Cardiac ventricle fibroblast (primary cell): ENCODE measurements at places on chromosomes 13 and 19. TPM values are rescaled to one million over a fixed set of nuclear protein-coding genes. Genes with fewer than 3 reads are reported as not detected.

Gene CDX2
- not detected in 2 replicates for total RNA-seq

Gene SMIM7
- total RNA-seq = 96.5 and 112 TPM in 2 replicates

Gene ZNF285
- 3.5 and 11.0 TPM in 2 replicates for total RNA-seq

Gene NOVA2
- total RNA-seq = 0.24 and 0.31 TPM in 2 replicates

Gene HIF3A
- 12.2 and 32.0 TPM in 2 replicates for total RNA-seq

Gene KCNC3
- 0.20 and 0.25 TPM in 2 replicates for total RNA-seq

Gene PRTN3
- total RNA-seq = not detected in 2 replicates
